A549 treated with DMSO at 1 μM for 4 hours (cell line): ENCODE measurements at places on chromosomes 3 and 15. TPM values are rescaled to one million over a fixed set of nuclear protein-coding genes. Genes with fewer than 3 reads are reported as not detected.

Gene SCAPER
- 2.7 to 4.3 TPM (median 3.2 TPM) in 5 replicates for total RNA-seq

Gene GOLGA6L7
- total RNA-seq: not detected in 5 replicates

Gene LDHAL6B
- total RNA-seq: not detected in 5 replicates

Gene C3orf85
- not detected in 5 replicates for total RNA-seq

Gene PRICKLE2
- 2.4 to 2.8 TPM (median 2.7 TPM) in 5 replicates for total RNA-seq

Gene FMN1
- 0.24 to 0.44 TPM (median 0.33 TPM) in 5 replicates for total RNA-seq

Gene CRABP1
- 1.0 to 2.0 TPM (median 1.6 TPM) in 5 replicates for total RNA-seq

Gene ZBED2
- 0.18 to 0.45 TPM (median 0.39 TPM) in 5 replicates for total RNA-seq

Gene GADL1
- not detected in 5 replicates for total RNA-seq

Gene C15orf62
- total RNA-seq: 0.07 to 0.14 TPM (median 0.12 TPM) in 4 of 5 replicates, not detected in the other

Gene CSPG5
- 0.77 to 1.3 TPM (median 1.0 TPM) in 5 replicates for total RNA-seq

Gene CPOX
- 16.6 to 26.3 TPM (median 22.6 TPM) in 5 replicates for total RNA-seq

Gene ANKUB1
- total RNA-seq: not detected in 5 replicates

Gene TRPM1
- total RNA-seq: not detected in 5 replicates

Gene LRRC49
- 3.6 to 5.4 TPM (median 4.8 TPM) in 5 replicates for total RNA-seq

Gene NAALADL2
- total RNA-seq: 0.14 to 0.36 TPM (median 0.24 TPM) in 4 of 5 replicates, not detected in the other

Gene CORO2B
- total RNA-seq: 2.9 to 4.0 TPM (median 3.7 TPM) in 5 replicates

Gene CLEC3B
- 0.10 TPM in 1 of 5 replicates, not detected in the others for total RNA-seq

Gene ERC2
- total RNA-seq: 0.10 to 0.30 TPM (median 0.23 TPM) in 3 of 5 replicates, not detected in the others

Gene TMEM266
- total RNA-seq: 0.05 to 0.11 TPM (median 0.07 TPM) in 5 replicates

Gene GRK7
- total RNA-seq: 0.02 TPM in 1 of 5 replicates, not detected in the others

Gene ITGA11
- 2.9 to 8.7 TPM (median 6.3 TPM) in 5 replicates for total RNA-seq

Gene ADAMTS7
- 2.8 to 3.8 TPM (median 3.4 TPM) in 5 replicates for total RNA-seq

Gene FGF12
- 0.38 to 0.97 TPM (median 0.63 TPM) in 5 replicates for total RNA-seq

Gene ADPGK
- total RNA-seq: 68.9 to 84.4 TPM (median 83.2 TPM) in 5 replicates

Gene ALS2CL
- total RNA-seq: 6.1 to 7.2 TPM (median 6.8 TPM) in 5 replicates

Gene EPHB1
- total RNA-seq: 0.05 to 0.23 TPM (median 0.11 TPM) in 4 of 5 replicates, not detected in the other

Gene PLA2G4B
- 1.1 to 3.0 TPM (median 2.0 TPM) in 5 replicates for total RNA-seq

Gene NPAP1
- not detected in 5 replicates for total RNA-seq
